Osteocyte (in vitro differentiated cells): ENCODE measurements at places on chromosomes 12 and 14. TPM values are rescaled to one million over a fixed set of nuclear protein-coding genes. Genes with fewer than 3 reads are reported as not detected.

DNA sequence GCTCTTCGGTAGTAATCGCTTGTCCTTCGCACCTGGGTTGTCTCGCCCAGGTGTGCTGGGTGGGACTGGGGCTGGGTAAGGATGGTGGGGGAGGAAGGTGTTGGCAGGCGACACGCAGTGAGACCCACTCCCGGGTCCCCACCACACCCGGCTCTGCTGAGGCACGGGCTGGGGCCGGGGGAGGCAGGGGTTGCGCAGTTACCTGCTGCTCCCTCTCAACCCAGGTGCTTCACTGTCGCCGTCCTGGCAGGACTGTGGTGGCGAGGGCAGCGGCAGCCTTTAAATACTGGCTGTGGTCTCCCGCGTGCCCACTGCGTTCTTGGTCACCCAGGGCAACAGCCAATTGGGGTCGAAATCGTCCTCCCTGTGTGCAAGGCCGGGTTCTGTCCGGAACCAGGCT, at the start of gene CCER1:
Gene CCER1 (minus strand): TSS at position 256 of the 400 bp plus-strand sequence. CDS start 434 bp downstream, outside the sequence.
- no peak within 1 kb of the TSS for H3K4me3 ChIP-seq
- peaks cover 5% of the 10 kb centered on the region for H3K4me1 ChIP-seq
- no peak for DNase-seq

The MANSC4 gene
- not detected in 2 replicates for total RNA-seq

The SMIM41 gene
- not detected in 2 replicates for total RNA-seq

- no peak overlapping the region for H3K4me3 ChIP-seq
- no peaks in the 10 kb centered on the region for H3K36me3 ChIP-seq
- DNase-seq, result no peak
- no peak overlapping the region for H3K27ac ChIP-seq
- peaks cover 26% of the 10 kb centered on the region for H3K27me3 ChIP-seq
Measured at GRCh38 chr12:111193496-111193895, 175.4 kb downstream of the PHETA1 start.

DNA sequence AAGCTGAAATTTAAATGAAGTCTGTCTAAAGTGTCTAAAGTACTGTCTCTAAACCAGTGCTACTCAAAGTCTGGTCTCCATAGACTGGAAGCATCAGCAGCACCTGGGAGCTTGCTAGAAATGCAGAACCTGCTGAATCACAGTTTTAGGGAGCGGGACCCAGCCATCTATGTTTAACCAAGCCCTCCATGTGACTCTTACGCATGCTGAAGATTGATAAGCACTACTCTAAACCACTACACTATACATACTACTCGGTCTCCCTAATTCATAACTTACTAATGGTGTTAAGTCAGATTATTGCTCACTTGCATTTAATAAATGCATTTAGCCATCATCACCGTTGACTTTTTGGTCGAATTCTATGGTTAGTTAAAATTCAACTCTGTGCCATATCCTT, 88.8 kb downstream of the SLC25A21 start:
- H3K36me3 ChIP-seq, result no peaks in the 10 kb centered on the region
- no peaks in the 10 kb centered on the region for H3K27me3 ChIP-seq
- DNase-seq, result no peak
- H3K4me3 ChIP-seq, result no peak overlapping the region

The HOMEZ gene
- total RNA-seq, result 6.9 and 8.4 TPM in 2 replicates

The SLC39A2 gene
- 0.60 and 1.1 TPM in 2 replicates for total RNA-seq
